SJCRH30 (cell line): ENCODE measurements at places on chromosomes 1 and 21. TPM values are rescaled to one million over a fixed set of nuclear protein-coding genes. Genes with fewer than 3 reads are reported as not detected.
A peak's percentile ranks its signal among the peaks of the same experiment; 100 is the strongest.

DNA sequence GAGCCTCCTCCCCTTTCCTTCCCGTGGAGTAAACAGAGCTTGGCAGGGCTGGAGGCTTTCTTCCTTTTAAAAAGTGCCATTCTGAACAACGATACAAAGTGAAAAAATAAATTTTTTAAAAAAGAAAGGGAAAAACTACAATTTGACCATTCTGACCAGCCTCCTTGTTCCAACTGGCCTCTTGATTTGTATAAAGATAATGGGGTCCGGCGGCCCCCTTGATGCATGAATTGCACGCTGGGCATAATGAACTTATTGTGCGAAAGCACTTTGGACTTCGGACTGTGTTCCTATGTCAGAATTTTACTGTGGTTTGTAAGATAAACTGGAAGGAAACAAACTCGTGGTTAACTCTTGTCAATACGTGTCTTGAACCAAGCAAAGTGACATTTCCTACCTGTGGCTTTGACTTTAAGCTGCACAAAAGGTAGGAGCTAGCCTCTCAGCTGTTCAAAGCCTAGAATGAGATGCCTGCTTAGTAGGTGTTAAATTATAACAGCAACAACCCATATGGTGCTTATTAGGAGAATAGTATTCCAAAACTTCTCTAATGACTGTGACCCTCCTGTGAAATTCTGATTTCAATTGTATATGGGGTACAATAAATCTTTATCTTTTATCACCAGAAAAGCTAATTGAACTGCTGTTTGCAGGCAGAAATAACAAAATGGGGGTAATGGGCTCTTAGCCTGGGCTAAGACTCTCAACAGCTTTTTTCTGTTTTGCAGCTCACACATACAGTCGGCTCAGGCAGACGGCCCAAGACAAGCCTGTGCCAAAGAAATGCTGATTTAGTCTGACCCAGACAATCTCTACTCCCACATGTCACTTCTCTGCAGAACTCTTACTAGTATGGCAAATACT lies 9.3 kb downstream of the IRF2BP2 start:
- DNase-seq, result no peak

The TNNI3K gene
- total RNA-seq, result not detected in 2 replicates

DNA sequence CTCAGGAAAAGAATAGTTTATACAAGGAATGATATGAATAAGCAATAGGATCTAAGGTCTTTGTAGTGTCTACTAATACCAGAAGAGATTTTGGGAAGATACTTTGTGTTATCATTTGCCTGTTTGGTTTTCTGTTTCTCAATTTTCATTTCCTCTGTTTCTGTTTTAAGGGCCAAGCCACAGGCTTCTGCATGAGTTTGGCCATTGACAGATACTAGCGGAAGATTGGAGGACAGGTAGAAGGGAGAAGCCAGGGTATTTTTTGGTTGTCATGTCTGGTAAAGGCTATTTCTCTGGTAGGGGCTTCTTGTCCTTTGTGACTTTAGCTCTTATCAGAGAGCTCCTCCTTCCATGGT lies 51.4 kb downstream of the HS2ST1 start:
- DNase-seq, result no peak

GRCh38 chr1:15033264-15033663 lies 120.3 kb upstream of the TMEM51 start:
- DNase-seq, result peak; percentile 21

- DNase-seq, result no peak
These were observed 9.2 kb upstream of the TRNP1 start for GRCh38 chr1:26984291-26984690.

DNA sequence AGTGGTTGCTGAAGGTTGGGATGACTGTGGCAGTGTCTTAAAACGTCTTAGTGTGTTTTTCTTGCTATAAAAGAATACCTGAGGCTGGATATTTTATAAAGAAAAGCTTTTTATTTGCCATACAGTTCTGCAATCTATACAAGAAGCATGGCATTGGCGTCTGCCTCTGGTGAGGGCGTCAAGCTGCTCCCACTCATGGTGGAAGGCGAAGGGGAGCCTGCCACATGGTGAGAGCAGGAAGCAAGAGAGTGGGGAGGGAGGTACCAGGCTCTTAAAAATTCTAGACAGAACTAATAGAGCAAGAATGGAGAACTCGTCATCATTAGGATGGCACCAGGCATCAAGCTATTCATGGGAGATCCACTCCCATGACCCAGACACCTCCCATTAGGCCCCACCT lies 140.5 kb downstream of the CACNA1E start:
- DNase-seq, result no peak

The SCYL3 gene
- total RNA-seq, result 3.7 and 4.6 TPM in 2 replicates

The HSPB7 gene
- 81.4 and 83.9 TPM in 2 replicates for total RNA-seq

DNA sequence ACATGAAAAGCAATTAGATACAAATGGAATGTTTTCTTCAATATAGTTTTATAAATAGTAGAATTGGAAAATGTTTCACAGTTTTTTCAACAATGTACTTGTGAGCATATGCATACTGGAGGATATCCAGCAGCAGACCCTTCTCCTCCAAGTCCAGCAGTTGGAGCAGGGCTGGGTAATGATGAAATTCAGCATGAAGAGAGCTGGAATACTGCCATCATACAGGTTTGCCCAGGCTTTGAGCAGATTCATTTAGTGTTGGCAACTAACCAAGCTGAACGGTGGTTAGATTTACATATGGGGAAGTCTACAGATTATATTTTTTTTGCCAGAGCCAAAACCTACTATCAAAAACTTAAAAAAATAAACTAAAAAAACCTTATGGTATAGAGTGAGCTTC lies 38.3 kb downstream of the WDR3 start:
- peak; percentile 69 for DNase-seq

- DNase-seq, result peak; percentile 71
These were observed 914 bp downstream of the ZNF326 start for GRCh38 chr1:89995598-89996449.

The HTR6 gene
- 0.05 TPM in 1 of 2 replicates, not detected in the other for total RNA-seq

DNA sequence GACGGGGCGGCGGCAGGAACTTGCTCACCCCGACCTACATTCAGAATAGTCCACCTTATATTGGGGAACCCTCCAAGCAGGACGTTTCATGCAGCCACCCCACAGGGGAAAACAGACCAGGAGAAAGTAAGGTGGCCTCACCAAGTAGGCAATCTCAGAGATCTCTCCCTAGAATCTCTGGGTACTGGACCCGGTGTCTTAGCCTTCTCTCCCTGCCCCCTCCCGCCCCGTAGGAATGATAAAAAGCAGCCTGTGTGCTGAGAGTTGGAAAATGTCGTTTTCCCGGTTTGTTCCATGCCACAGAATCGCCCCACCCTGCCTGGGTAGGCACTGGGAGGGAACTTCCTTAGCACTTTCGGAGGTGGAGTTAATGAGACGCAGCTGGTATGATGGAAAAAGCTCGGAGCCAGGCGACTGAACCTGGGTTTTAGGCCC lies 789 bp upstream of the PTPN14 start:
- peak; percentile 85 for DNase-seq

GRCh38 chr21:41518757-41519156 lies 10.8 kb upstream of the TMPRSS2 start:
- no peak for DNase-seq

The HSD3B1 gene
- total RNA-seq, result not detected in 2 replicates

The LCE2C gene
- not detected in 2 replicates for total RNA-seq

The SLC35D1 gene
- 18.7 and 19.6 TPM in 2 replicates for total RNA-seq

DNA sequence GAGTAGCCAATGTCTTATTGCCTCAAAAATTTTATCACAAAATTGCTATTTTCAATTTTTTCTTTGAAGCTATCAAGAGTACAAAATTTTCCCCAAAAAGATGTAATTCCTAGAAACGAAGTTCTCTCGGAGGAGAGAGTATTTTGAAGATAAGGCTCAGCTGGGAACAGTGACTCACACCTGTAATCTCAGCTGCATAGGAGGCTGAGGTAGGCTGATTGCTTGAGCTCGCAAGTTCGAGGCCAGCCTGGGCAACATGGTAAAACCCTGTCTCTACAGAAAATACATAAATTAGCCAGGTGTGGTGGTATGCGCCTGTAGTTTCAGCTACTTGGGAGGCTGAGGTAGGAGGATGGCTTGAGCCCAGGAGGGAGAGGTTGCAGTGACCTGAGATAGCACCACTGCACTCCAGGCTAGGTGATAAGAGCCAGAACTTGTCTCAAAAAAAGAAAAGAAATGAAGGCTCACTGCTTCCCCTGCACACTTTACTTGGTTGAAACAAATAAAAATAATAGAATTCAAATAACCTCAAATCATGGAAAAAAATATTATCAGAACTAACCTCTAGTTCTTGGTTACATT lies 22.2 kb downstream of the TUT4 start:
- DNase-seq, result no peak

DNA sequence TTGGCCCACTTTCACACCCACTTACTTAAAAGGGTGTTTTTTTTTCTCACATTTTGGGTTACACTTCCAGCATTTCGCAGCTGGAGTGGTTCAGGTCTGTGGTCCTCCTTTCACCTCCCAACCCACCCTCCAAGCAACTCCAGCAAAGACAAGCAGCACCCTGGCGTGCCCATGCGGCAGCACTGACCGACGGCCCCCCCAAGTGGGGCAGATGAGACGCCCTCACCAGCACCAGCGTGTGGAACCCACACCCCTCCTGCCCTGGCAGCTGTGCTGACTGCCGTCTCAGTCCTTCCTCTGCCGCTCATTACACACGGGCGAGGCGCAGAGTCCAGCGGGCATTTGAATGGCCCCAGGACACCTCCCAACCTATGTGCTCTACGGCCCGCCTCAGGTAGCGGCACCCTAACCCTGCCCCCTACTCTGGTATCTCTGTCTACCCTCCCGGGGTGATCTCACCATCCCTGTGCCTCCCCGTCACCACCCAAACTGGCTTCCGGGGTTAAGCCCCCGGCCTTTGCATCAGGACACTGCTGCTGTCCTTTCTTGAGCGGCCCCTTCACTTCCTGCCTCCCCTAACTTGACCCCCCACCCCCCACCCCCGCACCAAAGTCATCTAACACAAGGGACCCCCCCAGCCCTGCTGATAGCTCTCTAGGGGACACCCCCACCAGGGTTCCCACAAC lies 10.9 kb downstream of the LSS start:
- no peak for DNase-seq

The NBPF4 gene
- total RNA-seq, result 1.2 and 1.4 TPM in 2 replicates

- no peak for DNase-seq
These were observed 989 bp upstream of the ETV3 start for GRCh38 chr1:157139052-157139715.

DNA sequence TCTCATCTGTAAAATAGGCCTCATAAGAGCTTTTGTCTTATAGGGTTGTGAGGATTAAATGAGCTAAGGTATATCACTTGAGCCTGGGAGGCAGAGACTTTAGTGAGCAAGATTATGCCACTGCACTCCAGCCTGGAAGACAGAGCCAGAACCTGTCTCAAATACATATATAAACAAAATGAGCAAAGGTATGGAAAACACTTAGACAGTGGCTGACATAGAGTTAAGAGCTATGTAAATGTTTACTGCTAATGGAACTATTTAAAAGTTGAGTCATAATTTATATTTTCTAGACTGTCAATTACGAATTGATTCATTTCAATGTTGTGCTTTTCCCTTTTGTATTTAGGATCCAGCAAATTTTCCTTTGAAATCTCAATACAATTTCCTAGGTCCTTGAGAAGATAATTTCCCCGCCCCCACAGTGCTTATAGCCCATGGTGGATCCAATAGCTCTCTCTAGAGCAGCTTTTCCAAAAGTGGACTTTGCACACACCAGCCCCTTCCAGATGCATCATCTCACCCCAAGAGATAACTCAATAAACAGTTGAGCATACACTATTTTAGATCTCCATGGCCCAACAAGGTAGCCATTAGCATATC lies 21.8 kb upstream of the RUNX3 start:
- DNase-seq, result no peak

DNA sequence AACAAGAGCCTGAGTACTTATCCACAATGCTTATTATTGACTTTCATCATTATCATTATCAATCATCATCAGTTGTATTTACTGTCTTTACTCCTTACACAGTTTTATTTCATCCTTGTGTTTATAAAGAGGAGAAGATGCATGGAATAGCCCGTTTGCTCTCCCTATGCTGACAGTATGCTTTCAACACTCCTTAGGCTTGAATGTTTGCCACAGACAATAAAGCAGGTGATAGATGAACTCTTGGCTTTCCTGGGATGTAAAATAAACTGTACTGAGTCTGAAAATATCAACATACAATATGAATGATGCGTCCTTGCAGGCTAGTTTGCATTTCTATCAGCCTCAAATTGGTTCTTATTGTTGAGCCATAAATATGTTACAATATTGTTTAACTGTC lies 891.8 kb upstream of the NCAM2 start:
- no peak for DNase-seq

- no peak for DNase-seq
These were observed 545.9 kb downstream of the COL11A1 start for GRCh38 chr1:102562380-102562779.

DNA sequence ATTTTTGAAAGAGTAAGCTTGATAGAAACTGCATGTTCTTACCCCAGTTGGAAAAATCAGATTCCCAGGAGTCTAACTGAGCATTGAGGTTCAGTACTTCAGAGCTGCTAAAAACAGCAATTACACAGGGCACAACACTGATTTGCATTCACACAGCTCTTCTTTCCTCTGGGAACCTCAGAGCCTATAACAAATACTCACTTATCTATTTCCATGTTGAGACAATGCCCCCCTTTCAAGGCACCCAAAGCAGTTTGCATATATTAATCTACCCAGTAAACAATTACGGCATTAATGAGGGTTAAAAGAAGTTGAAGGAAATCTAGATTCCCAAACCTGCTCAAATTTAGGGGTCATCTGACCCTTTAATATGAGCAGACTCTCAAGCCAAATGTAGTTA lies 126.9 kb upstream of the SLC35F3 start:
- no peak for DNase-seq

The CELA3A gene
- total RNA-seq, result 0.32 TPM in 1 of 2 replicates, not detected in the other

The CFHR1 gene
- total RNA-seq, result 0.10 TPM in 1 of 2 replicates, not detected in the other

DNA sequence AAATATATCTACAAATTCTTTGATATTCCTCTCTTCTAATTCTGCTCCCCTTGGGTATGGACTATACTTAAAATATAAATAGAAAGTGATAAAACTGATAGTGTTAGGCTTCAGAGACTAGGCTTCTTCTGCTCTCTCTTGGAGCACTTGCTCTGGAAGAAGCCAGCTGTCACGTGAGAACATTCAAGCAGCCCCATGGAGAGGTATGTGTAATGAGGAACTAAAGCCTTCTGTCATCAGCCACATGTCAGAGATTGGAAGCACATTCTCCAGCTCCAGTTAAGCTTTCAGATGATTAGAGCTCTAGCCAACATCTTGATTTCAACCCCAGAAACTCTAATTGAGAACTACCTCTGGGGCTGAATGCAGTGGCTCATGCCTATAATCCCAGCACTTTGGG lies 34.3 kb downstream of the XKR8 start:
- no peak for DNase-seq

DNA sequence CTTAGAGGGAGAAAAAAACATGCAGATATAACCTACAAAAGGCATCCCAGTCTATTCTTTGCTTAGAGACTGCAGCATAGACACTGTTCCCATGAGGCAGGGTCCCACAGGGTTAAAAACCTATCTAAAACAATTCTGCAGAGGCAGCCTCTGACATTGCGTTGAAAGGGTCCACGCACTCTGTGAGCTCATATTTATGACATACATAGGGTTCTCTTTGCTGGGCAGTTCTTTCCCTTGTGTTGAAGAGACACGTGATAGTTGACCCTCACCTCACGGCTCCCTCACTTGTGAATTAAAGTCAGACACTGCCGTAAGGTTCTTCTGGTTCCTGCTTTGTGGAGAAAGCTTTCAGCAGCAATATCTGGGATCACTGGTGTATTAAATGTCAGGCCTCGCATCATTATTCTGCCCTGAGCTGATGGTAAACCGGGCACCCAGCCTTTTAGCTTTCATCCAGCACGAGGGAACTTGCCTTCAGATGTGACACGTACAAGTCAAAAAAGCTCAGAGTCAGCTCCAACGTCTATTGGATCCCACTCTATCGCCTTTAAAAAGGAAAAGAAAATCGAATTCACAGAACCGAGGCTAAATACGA lies 52.8 kb upstream of the HNRNPU start:
- no peak for DNase-seq

The NUAK2 gene
- 2.1 and 2.2 TPM in 2 replicates for total RNA-seq

The HLX gene
- 15.4 and 17.0 TPM in 2 replicates for total RNA-seq

The CD247 gene
- 1.1 TPM in 2 replicates for total RNA-seq
